Coronary artery (tissue), 2 donors: ENCODE measurements at places on chromosomes 6 and 20.

GRCh38 chr6:31332637-31333602, 24.1 kb downstream of the HLA-B start:
- DNase-seq: no peak

GRCh38 chr20:59632541-59633113, 28.3 kb downstream of the PHACTR3 start:
- DNase-seq: peak; percentile 52

GRCh38 chr6:110688661-110689268, 126.5 kb downstream of the CDK19 start:
- no peak for DNase-seq

- DNase-seq: no peak
These were observed 16.5 kb downstream of the PPP1R10 start for GRCh38 chr6:30600451-30600961.

DNA sequence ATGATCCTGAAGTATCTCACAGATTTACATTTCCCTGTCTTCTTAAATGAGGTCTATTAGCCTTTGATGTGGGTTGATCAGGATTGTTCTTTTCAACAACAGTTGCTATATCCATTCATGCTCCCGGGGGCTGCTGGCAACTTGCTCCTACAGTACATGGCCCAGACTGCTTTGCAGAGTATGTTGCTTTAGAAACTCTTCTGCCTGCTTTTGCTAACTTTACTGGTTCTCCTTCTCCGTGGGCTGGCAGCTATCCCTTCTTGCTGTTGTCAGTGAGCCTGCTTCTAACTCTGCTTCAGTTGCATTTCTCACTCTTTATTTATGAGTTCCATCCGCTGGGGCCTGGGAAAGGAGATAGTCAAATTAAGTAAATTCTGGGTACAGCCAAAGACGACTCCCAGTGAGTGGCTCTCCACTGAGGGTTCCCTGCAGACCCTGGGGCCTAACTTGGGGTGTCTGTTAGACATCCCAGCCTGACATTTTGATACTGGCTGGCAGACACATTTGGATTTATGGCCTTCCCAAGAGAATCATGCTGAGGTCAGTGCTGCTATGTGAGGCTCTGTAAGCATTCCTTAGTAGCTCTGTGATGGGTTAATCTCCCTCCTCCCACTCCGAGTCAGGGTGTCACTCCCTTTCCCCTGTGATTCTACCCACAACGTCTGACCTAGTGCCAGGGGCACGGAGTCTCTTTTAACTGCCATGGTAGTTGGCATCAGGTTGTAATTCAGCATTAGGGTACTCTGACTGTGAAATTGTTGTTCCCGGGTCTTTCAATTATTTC, 73.6 kb downstream of the SLX4IP start:
- no peak for DNase-seq

DNA sequence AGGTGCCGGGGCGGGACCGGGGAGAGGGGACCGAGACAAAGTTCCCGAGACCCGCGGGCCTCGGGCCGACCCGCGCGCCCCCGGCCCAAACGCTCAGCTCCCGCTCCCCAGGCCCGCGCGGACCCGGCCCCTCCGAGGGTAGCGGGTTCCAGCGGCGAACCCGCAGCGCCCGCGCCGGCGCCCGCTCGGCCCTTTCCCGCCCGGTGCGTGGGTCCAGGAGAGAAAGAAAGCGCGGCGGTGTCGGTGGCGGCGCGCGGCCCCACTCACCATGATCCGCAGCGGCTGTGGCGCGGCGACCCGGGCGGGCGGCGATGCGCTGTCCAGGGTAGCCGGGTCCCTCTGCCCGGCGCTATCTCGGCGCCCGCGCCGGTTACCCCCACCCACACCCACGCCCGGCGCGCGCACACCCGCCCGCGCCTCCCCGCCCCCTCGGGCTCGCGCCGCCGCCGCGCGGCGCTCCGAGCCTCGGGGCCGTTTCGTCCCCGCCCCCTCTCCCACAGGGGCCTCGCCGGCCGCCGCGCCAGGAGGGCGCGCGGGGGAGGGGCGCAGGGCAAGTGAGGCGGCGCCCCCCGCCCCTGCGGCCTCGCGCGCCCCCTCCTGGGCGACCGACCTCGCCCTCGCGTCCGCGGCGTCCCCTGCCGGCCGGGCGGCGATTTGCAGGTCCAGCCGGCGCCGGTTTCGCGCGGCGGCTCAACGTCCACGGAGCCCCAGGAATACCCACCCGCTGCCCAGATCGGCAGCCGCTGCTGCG, at the start of gene ELOVL2:
TSS of gene ELOVL2 (minus strand) at position 345 of the 751 bp plus-strand sequence. CDS start at position 270, 75 bp downstream.
- DNase-seq: no peak

DNA sequence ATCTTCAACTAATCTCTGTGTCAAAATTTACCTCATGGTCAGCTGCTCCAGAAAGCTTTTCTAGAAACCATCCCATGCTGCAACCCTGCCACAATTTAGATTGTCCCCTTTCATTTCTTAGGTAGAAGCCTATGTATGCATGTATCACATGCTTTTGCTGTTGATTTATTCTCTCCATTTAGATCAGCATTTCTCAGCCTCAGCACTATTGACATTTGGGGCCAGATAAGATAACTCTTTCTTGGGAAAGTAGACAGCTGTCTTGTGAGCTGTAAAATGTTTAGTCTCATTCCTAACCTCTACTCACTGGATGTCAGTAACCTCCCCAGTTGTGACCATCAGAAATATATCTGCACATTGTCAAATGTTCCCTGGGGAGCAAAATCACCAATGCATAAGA, 99.0 kb downstream of the PLCB1 start:
- no peak for DNase-seq

- no peak for DNase-seq
These were observed 7.4 kb downstream of the SERPINB1 start for GRCh38 chr6:2834262-2834661.

DNA sequence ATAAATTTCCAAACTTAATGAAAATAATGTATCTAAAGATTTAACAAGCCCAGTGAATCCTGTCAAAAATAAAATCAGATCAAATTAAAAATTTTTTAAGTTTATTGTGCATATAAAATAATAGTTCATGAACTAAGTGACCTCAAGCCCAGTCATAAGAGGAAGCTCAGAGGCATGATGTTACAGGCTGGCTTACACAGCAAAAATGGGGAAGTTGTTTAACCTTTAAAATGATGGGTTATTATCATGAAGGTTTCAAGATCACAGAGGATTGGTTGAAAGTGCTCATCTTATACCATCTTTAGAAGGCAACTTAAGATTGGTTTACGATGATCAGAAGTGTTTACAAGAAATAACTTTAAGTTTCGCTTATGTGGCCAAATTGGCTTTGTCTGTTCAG, 102.5 kb downstream of the PAK5 start:
- no peak for DNase-seq

GRCh38 chr6:73200735-73201134, 24.6 kb downstream of the KHDC1L start:
- DNase-seq: no peak

- DNase-seq: no peak
These were observed 98.9 kb upstream of the MAFB start for GRCh38 chr20:40787941-40788340.
